LNCaP clone FGC (cell line): ENCODE measurements at places on chromosomes 2 and 18.

GRCh38 chr2:14633061-14633460, 544 bp downstream of the LRATD1 start:
- DNase-seq = no peak

DNA sequence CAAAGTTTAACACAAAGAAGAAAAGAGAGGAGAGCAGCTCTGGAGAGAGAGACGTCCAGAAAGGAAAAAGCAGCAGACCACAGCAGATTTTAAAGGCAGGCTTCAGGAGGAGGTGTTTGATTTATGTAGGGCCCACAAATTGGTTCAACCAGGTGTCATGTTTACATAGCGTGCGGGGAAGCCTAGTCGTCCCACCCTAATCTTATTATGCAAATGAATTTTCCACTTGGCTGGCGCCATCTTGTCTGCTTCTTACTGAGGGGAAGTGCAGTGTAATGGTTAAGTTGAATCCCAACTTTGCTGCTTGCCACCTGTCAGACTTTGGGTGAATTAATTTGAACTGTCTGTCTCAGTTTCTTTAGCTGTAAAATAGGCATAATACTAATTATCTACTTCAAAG, 282.4 kb upstream of the CYRIA start:
- DNase-seq = no peak

DNA sequence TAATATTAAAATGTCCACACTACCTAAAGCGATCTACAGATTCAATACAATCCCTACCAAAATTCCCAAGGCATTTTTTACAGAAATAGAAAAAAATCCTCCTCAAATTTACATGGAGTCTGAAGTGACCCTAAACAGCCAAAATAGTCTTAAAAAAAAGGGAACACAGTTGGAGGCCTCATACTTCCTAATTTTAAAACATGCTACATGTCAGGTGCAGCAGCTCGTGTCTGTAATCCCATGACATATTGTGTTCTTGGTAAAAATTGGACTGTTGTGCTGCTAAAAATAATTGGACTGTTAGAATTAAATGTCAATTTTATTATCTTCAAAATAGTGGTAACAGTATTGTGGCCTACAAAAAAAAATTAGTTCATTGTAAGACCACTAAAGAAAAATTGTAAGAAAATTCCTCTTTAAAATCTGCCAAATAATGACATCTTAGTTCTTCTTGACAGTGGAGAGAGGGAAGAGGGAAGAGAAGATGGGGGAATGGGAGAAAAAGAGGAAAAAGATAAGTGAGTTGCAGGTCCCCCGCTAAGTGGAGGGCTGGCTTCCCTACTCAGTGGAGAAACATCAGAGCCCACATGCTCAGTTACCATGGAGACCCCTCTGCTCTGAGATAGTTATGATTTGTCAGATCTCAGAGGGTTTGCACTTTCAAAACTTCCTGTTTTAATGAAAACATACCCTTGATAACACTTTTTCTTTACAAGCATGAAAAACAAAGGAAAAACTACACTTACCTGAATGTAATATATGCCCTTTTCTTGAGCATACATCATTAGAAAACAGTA, 46.5 kb downstream of the UNC50 start:
- DNase-seq = no peak

DNA sequence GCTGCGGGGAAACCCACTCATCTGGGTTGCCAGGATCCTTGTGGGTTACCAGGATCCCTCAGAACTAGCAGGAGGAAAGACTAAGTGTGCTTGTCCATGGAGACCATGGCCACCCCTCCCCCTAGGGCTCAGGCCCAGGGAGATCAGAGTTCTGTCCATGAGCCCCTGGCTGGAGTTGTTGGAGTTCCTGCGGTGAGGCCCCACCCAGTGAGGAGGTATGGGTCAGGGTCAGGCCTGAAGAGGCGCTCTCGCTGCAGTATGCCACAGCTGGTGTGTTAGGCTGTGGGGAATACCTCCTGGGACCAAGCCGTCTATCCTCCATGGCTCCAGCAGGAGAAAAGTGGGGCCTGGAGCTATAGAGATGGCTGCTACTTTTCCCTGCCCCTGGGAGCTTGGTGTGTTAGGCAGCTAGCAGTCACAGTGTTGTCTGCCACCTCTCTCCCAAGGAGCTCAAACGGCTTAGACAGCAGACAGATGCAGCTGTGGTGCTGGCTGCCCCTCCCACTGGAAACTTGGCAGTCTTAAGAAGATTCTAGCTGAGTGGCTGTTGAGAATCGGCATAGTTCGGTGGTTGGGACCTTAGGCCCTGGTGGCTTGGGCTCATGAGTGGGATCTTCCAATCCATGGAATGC, 240.3 kb upstream of the CELF4 start:
- no peak for DNase-seq

- DNase-seq = no peak
These were observed 110.4 kb upstream of the FOSL2 start for GRCh38 chr2:28282248-28282647.

GRCh38 chr2:181185421-181185820, 205.0 kb downstream of the UBE2E3 start:
- no peak for DNase-seq

GRCh38 chr18:60675801-60676200, 303.2 kb upstream of the MC4R start:
- peak; percentile 91 for DNase-seq

- DNase-seq = peak; percentile 33
These were observed 132.9 kb downstream of the FMNL2 start for GRCh38 chr2:152467677-152468410.

DNA sequence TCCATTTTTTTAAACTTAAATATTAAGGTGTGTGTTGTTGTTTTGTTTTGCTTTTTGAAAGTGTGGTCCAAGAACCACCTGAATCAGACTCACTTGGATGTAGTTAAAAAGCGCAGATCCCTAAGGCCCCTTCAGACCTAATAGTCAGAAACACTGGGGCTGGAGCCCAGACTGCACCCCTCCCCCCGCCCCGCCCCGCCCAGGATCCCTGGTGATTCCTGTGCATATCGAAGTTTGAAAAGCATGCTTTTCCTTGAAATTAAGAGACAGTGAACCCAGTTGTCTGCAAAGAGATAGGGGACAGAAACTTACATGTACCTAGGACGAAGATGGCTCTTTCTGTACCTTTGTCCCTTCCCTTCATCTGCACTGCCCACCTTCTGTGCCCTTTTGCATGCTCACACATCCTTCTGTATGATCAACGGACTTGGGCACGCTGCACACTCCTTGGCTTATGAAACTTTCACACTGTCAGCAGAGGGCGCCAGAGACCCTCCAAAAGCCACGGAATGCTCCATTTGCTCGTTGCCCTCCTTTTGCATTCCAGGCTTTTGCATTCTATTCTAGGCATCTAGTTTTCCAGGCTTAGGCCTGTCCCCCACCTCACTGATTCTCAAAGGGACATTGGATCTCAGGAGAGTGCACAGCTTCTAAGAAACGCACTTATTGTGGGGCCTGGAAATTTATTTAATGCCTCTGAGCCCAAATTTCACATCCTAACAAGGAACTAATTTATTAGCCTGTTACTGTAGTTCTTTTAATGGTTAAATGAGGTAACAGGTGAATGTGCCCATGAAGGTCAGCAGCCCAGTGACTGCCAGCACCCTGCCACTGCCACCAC, 32.8 kb upstream of the SLC14A1 start:
- DNase-seq = peak; percentile 46

GRCh38 chr2:57569396-57569795, 477.2 kb upstream of the VRK2 start:
- no peak for DNase-seq

DNA sequence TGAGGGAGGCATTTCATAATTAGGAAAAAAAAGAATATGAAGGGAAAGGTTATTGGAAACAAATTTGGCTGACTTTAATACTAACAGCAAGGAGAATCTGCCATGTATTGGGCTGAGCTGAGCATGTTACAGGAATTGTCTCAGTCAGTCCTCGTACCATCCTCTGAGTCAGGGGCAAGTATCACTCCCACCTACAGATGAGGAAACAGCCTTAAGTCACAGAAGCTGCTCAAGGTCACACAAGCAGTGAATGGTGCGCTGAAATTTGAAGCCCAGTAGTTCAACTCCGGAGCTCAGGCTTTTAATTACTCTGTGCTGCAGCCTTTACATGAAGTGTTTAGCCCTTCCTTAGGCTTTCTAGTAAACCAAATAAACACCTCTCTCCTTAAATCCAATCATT, 17.3 kb downstream of the PROKR1 start:
- no peak for DNase-seq

DNA sequence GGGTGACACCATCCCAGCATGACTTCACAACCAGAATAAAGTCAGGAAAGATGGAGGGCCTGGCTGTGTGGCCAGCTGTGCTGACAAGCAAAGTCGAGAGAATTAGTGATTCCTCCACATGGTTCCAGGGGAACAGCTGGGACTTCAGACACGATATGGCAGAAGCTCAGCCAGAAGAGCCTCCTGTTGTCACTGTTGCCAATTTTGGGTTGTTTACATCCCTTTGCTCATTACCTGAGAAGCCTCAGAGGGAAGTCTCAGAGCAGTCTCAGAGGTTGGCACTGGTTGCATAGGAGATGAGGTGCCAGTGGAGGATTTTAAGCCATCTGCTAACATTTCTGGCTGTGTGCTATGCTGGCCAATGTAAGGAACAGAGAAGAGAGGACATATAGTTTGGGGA, 16.0 kb downstream of the LINC00305 start:
- DNase-seq = no peak

- DNase-seq = peak; percentile 56
These were observed 10.6 kb downstream of the THNSL2 start for GRCh38 chr2:88180605-88181240.

DNA sequence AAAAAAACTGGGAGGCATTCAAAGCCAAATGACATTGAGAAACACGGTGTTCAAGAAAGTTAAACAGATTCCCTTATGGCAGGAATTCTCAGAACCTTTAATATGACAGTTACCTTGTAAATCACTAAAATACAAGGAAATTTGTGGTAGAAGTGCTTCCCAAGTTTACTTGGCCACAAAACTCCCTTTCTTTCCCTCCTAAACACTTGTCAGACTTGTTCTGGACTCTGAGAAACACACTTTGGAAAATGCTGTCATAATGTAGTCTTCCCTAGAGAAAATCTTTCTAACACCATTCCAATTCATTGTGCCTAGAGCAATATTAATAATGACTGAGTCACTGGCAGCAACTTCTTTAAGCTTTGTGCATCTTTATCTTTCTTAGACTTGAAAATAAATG, 140.4 kb downstream of the ANKRD44 start:
- peak; percentile 71 for DNase-seq

- no peak for DNase-seq
These were observed 9.4 kb upstream of the SOCS6 start for GRCh38 chr18:70279470-70279869.

GRCh38 chr2:216363221-216363620, 9.1 kb downstream of the MARCHF4 start:
- DNase-seq = no peak

- DNase-seq = peak; percentile 60
These were observed 26.4 kb downstream of the ASXL2 start for GRCh38 chr2:25851740-25852503.

- peak; percentile 98 for DNase-seq
These were observed 26.5 kb downstream of the CRACDL start for GRCh38 chr2:98909317-98910211.

DNA sequence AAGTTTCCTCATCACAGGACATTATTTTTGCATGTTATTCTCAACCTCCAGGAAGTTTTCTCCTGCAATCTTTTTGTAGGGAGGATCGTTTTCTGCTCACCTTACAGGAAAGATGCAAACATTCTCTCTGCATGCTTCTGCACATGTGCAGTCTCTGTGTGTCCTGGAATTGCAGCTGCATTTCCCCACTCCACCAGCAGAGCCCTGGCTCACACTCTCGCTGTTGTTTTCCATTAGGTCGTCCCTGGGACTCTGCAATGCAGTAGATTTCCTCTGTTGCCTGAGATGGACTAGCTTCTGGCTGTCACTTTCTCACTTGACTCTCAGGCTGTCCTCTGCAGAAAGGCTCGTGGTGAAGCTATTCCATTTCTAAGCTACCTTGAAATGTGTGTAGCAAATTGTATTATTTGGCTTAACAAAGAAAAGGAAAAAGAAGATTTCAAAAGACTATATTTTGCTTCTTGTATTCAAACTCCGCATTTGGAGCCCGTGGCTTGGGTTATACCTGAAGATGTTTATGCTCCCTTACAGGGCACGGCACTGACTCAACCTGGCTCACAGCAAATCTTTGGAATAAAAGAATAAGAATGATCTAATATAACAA, 346.7 kb downstream of the RAD51AP2 start:
- DNase-seq = no peak

DNA sequence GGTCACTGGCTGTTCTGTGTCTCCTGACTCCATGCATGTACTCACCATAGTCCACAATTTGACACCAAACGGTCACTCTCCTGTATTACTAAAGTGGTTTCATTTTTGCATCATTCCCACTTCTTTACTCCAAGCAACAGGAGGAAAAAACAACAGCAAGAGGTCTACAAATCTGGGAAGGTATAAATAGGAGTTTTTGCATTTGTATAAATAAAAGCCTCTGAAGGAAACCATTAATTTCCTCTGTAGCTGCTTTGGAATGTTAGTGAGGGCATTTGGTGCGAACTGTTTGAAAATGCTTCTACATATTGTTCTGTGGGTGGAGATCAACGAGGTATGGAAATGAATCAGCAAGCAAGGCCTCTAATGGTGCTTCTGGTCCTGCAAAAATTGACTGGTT, 148.5 kb upstream of the DLX2 start:
- DNase-seq = no peak

- DNase-seq = no peak
These were observed 26.9 kb downstream of the AGAP1 start for GRCh38 chr2:235520787-235521186.

- DNase-seq = no peak
These were observed 289.1 kb downstream of the GULP1 start for GRCh38 chr2:188580738-188581137.

GRCh38 chr2:149076863-149077412, 38.4 kb downstream of the LYPD6B start:
- DNase-seq = no peak

- DNase-seq = no peak
These were observed 104.7 kb downstream of the KLHL29 start for GRCh38 chr2:23489471-23490322.

GRCh38 chr2:48527226-48527885, 2.6 kb upstream of the STON1 start:
- DNase-seq = no peak

- DNase-seq = no peak
These were observed 99.7 kb downstream of the HDAC4 start for GRCh38 chr2:239300871-239301735.

DNA sequence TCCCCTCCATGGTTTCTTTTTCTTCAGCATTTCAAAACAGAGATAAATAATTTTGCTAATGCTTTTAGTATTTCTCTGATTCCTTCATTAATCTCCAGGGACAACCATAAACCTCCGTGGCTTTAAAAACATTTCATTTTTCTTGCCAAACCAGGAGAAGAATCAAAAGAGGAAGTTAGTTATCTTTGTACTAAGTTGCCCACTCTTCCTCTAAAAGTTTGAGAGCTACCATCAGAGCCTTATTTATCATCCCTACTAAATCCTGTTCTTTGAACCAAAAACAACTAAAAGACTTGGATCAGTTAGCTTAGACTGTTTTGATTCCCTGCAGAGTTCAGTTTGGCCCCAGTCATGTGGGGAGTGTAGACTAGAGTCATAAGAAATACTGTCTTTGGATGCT, 208.4 kb downstream of the SETBP1 start:
- DNase-seq = no peak
